Motor neuron (in vitro differentiated cells): ENCODE measurements at places on chromosomes 11 and 22.

- ATAC-seq, result no peak
Observed at GRCh38 chr11:57904376-57904775, 119.3 kb upstream of the OR9Q1 start.

- no peak for ATAC-seq
Observed at GRCh38 chr22:31495343-31495742, 993 bp upstream of the SFI1 start.

DNA sequence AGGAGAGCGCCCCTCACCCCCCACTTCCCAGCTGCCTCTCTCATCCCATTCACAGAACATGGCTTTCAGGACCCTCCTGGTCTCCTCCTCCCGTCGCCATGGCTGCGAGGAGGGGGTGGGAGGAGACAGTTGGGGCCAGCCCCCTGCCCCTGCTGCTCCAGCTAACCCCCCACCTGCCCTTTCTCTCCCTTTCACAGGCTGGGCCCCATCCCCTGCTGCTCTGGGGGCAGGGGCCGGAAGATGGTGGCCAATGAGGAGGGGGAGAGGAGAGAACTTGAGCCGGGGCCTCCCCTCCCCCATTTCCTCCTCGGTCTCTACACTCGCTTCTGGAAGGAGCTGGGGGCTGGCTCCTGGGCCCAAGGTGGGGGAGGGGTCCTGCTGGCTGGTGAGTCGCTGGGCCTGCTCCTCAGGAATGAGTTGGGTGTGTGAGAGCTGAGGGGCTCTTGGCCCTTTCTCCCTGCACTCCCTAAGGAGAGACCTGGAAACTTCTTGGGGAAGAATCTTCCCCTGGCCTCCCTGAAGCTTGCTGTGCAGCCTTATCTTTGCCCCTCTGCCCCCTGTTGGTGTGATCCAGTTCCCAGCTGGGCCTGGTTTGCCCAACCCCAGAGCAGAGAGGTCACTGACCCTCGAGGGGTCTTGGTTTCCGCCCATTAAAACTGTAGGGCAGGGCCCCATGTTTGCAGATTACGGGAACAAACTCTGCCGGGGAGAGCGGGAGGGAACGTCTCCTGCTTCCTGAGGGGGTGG, 10.2 kb downstream of the YPEL4 start:
- peak; percentile 74 for ATAC-seq

DNA sequence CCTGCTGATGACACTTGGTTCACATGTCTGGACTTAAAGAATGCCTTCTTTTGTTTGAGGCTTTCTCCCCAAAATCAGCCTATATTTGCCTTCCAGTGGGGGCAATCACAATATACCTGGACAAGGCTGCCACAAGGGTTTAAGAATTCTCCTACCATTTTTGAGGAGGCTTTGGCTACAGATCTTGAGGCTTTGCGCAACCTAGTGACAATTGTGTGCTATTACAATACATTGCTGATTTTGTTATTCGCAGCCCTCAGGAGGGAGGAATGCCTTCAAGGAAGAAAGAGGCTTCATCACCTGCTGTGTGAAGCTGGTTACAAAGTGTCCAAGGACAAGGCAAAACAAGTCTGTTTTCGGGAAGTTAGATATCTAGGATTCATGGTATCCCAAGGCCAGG, 50.8 kb upstream of the OR4C15 start:
- ATAC-seq, result no peak

GRCh38 chr22:30046716-30047363, 33.4 kb upstream of the HORMAD2 start:
- ATAC-seq, result no peak

GRCh38 chr22:37500745-37501609, 14.8 kb upstream of the MFNG start:
- peak; percentile 9 for ATAC-seq

GRCh38 chr11:68347841-68348240, 35.5 kb downstream of the LRP5 start:
- no peak for ATAC-seq

GRCh38 chr11:112103446-112103845, 16.8 kb downstream of the SDHD start:
- no peak for ATAC-seq

GRCh38 chr22:27406389-27406861, 395.1 kb downstream of the MN1 start:
- ATAC-seq, result no peak

DNA sequence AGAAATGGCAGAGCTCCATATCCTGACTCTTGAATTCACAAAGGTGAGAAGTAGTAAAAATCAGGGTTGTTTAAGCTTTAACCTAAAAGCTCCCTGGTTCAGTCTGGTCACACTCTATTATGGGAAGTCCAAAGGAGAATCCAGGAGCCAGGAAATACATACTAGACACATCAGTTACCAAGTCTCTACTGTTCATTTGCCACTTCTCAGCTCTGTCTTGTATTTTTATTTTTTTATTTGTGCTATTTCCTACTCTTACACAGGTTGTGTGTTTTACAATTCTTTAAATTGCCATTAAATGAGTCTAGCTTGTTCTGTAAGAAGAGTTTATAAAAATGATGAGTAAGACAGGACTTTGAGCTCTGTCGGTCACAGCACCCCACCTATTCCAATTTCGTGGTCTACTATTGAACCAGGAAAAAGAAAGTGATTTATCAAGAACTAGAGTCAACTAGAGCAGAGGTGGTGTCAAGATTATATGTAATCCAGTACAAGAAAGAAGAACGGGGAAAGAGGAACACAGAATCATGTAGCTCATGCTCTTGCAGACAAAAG, 9.7 kb downstream of the MS4A12 start:
- ATAC-seq, result no peak

DNA sequence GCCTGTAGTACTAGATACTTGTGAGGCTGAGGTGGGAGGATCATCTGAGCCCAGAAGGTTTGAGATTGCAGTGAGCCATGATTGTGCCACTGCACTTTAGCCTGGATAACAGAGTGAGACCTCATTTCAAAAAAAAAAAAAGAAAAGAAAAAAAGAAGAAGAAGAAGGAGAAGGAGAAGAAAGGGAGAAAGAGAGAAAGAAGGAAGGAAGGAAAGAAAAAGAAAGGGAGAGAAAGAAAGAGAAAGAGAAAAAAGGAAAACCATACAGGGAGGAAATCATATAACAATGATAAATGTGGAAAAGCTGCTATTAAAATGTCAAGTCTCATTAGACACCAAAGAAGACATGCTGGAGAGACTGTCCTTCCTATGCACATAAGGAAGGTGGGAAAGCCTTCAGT, 5.7 kb upstream of the PRDM10 start:
- no peak for ATAC-seq

DNA sequence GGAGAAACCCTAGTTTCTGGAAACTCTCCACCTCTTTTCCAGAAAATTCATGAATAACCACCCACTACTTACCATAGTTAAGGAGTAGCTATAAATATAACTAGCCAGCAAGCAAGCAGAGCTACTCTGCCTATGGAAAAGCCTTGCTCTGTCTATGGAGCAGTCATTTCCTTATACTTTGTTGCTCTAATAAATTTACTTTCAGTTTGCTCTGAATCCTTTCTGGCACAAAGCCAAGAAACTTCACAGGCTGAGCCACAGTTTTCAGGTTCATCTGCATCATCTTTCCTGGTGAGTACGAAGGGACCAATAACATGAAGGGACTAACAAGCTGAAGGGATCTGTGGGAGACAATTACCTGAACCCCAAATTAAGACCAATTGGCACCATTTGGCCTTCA, 4.6 kb downstream of the OR4C45 start:
- ATAC-seq, result no peak

- ATAC-seq, result no peak
Observed at GRCh38 chr11:15599376-15599775, 484.7 kb downstream of the INSC start.

GRCh38 chr11:122069707-122070360, 46.2 kb downstream of the BLID start:
- ATAC-seq, result peak; percentile 86

DNA sequence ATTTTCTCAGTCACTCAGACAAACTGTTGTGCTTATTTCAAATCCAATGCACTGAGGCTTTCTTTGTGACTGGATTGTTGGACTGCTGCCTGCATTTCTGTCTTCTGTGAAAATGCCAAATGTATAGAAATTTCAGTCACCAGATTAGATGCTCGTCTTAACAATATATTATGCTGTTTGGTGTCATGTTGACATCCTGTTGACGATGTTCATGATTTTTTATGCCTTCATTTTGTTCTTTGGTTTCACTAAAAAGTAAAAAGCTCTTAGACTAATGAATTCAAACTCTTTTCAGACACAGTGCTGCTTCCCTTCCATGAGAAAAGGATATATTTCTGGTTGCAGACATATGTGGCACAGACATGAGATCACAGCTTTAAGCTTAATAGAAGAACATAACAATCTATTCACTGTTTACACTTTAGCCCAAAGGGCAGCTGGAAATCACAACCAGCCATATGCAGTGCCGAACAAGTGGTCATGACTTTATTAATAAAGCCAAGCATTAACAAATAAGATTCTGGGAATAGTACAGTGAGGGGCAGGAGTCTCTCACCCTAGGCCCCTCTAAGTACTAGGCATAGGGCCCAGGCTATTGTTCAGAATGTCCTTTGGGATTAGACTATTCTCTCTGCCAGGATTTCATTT, 9.4 kb upstream of the SOX6 start:
- ATAC-seq, result peak; percentile 63

GRCh38 chr11:122229078-122229477, 113.1 kb upstream of the BLID start:
- ATAC-seq, result peak; percentile 54

GRCh38 chr11:57791321-57792059, 29.9 kb downstream of the CTNND1 start:
- ATAC-seq, result no peak

DNA sequence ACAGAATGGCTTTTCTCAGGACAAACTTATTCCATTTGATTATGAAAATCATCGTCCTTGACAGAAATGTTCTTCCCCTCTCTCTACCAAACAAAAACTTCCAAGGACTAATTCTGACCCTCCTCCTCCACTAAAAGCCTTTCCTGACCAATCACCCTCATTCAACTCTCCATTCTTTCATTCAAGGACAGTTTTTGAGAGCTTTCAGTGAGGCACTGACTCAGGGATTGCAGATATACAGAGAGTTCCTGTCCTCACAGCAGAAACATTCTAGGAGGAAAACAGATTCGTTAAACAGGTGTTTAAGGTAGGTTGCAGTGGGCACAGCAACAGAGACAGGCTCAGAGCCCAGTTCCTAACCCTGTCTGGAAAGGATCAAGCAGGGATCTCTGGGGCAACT, 41.5 kb downstream of the OR4D9 start:
- no peak for ATAC-seq

DNA sequence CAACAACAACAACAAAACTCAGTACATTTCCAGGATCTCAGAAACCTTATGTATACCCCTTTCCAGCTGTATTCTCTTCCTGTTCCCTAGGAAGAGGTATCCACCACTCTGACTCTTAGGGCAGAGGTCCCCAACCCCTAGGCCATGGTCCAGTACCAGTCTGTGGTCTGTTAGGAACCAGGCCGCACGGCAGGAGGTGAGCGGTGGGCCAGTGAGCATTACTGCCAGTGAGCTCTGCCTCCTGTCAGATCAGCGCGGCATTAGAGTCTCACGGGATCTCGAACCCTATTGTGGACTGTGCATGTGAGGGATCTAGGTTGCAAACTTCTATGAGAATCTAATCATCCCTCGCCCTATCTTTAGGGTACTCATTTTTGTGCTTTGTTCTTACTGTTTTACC, 43.9 kb upstream of the LMO1 start:
- ATAC-seq, result no peak

GRCh38 chr11:13486926-13487660, 8.7 kb downstream of the PTH start:
- ATAC-seq, result no peak

DNA sequence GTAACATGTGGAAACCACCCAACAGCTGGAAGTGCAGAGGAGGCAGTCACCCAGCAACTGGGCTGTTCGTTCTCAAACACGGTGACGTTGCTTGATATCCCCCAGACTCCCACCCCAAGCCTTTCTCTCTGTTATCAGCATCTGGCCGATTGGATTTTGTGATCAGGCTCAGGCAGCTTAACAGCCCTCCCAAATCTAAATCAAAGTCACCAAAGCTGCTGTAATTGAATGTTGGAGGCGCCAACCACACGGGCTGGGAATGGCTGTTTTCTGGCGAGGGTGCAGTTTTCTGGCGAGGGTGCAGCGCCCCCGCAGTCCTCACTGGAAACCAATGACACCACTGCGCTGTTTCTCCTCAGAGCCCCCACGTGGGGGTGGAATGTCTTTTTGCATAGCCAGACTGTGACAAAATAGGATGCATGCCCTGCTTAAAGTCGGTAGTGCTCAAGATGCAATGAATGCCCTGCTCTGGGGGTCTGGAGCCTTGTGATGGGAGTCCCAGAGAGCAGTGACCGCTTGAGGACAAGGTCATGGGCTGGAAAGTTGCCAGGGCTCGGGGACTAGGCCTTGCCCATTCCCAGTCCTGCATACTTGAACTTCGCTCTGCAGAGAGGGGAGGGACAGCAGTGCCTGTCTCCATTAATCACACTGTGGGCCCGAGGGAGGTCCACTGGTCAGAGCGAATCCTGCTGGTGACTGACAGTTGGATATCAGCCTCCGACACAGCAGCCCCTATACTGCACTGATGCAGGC, 105.3 kb downstream of the MORC2 start:
- ATAC-seq, result no peak
